Fibroblast of the conjunctiva (primary cell): ENCODE measurements at places on chromosomes 2 and 18.

GRCh38 chr2:175889701-175890302 is 112.3 kb downstream of the LNPK start:
- DNase-seq = no peak

DNA sequence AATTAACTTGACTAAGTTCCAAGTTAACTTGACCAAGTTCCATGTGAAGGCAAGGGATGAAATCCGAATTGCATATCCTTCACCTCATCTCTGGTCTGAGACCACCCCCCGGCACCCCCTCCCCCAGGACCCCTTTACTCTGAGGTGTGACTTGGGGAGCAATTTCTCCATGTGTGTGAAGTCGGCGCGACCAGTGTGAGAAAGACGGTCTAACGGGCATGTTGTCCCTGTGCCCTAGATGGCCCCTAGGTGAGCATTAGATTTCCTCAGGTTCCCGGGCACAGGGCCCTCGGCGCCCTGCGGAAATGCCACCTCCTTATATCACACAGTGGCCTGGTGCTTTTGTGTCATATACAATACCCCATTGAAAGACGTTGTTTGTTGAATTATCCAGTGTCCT is 137.1 kb downstream of the CTIF start:
- no peak for DNase-seq

GRCh38 chr2:165889158-165889557 is 64.4 kb downstream of the TTC21B start:
- no peak for DNase-seq

GRCh38 chr2:60836491-60836890 is 44.9 kb upstream of the REL start:
- DNase-seq = no peak

GRCh38 chr18:77102259-77103040 is 30.1 kb downstream of the MBP start:
- DNase-seq = peak; percentile 80

GRCh38 chr2:879540-879939 is 71.1 kb upstream of the SNTG2 start:
- DNase-seq = no peak

- no peak for DNase-seq
Measured at GRCh38 chr2:238698451-238699306, 149.2 kb upstream of the TWIST2 start.

GRCh38 chr2:34408100-34408499 is 809.0 kb upstream of the FAM98A start:
- DNase-seq = no peak
